Mammary epithelial cell (primary cell): ENCODE measurements at places on chromosomes 4 and X.

DNA sequence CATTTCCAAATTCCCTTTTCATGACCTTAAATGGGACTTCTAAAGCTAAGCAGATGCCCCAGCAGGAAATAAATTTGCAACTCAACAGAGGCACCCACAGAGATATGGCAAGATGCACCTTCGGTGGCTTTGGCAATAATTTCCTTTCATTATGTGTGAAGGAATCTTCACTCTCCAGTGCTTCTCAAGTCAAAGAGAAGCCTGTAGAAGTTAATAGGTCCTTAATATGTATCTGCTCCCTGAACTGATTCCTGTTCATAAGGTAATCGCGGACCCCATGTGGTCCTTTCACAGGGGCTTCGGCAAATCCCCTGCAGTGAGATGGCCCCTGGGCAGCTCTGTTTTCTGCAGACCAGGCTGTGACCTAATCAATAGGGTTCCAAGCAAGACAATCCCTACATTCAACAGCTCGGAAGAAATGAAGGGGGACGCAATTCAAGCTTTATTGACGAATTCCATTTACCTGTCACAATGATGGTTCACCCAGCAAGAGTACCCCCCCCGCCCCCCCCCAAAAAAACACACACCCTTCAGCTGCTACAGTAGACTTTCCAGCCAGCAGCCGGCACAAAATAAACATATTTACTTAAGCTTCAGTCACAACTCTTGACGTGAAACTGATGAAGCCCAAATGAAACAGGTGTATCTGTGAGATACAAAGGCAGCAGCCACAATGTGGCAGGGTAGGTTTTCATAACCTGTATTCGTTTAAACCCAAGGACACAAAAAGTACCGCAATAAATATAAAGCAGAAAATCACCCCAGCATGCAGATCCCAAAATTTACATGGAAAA is 35.3 kb downstream of the FAT1 start:
- DNase-seq, result no peak

GRCh38 chrX:104568304-104568915 is 2.4 kb downstream of the IL1RAPL2 start:
- no peak for DNase-seq

GRCh38 chr4:128660361-128661215 is 148.9 kb upstream of the JADE1 start:
- peak; percentile 21 for DNase-seq

DNA sequence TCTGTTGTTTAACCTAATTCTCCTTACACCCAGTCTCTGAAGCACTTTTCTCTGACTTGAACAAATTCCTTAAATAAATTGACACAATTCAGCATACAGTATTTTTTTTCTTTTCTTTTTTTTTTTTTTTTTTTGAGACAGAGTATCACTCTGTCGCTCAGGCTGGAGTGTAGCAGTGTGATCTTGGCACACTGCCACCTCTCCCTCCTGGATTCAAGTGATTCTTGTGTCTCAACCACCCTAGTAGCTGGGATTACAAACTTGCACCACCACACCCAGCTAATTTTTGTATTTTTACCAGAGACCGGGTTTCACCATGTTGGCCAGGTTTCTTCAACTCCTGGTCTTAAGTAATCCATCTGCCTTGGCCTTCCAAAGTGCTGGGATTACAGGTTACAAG is 1498.1 kb upstream of the PCDH10 start:
- DNase-seq, result no peak

GRCh38 chr4:151665022-151665784 is 95.6 kb downstream of the GATB start:
- DNase-seq, result no peak

DNA sequence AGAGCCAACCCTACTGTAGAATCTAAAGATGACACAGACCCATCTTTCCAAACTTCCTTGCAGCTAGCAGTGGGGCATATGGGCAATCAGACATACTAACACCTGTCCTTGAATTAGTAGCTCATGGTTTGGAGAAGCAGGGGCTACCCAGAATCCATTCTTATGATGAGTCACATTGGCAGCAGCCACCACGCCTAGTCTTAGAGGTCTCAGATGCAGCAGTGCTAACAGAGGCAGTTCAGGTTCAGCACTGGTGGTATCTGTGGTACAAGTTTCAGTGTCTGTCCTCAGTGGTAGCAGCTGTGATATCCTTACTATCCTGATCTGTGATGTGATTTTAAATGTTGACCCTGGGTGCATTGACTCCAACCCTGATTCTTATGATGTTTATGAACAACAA is 68.1 kb downstream of the FRMPD4 start:
- peak; percentile 15 for DNase-seq

DNA sequence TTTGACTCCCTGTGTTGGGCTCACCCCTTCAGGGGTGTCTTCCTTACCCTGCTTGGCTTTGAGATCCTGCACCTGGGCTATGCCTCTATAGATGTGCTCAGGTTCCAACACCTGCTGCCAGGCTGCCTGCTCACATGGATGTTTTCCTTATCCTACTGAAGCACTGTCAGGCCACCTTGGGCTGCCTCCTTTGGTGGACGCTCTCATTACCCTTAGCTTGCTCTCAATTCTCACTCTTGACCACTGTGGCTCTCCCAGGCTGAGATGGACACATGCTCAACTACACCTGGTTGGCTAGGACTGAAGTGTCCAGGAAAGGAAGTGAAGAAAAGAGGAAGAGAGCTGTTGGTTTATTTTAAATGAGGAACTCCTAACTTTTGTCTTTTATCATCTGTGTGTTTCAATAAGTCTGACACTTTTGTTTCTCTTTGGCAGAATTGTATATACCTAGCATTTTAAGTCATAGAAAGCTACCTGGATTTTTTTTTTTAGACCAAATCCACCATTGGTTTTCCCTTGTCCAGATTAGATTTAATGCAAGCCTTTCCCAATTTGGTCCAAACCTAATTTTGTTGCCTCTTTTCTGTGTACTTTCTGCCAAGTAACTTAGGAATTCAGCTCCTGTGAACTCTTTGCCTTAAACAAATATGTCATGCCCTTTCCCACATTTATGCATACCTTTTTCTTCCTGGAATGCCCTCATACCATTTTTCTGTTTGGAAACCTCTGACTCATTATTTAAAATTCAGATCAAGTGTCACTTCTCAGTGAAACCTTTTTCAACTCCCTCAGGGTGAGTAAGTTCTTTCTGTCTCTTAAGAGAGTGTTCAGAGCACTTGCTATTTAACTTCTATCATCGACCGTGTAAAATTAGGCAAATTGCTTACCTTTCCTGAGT is 175.8 kb downstream of the GC start:
- DNase-seq, result peak; percentile 11

GRCh38 chr4:93879919-93880318 is 51.4 kb downstream of the ATOH1 start:
- DNase-seq, result no peak

DNA sequence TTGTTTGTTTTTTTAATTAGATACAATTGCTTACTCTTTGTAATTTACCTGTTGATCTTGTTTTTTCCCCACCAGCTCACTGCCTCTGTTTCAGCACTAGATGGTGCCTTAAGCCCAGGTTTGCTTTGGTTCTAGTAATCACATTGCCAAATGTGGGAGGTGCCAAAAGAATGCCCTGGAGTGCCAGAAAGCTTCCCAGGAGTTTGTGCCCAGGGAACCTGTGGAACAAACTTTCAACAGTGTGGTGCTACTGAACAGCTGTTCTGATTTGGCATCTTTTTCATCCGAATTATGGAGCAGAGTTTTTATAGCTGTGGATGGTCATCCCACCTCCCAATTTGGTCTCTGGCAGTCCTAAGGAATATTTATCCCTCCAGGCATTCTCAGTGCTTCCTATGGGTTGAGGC is 1000.7 kb downstream of the STIM2 start:
- DNase-seq, result peak; percentile 63

GRCh38 chr4:123661080-123661737 is 264.6 kb downstream of the SPRY1 start:
- DNase-seq, result no peak

DNA sequence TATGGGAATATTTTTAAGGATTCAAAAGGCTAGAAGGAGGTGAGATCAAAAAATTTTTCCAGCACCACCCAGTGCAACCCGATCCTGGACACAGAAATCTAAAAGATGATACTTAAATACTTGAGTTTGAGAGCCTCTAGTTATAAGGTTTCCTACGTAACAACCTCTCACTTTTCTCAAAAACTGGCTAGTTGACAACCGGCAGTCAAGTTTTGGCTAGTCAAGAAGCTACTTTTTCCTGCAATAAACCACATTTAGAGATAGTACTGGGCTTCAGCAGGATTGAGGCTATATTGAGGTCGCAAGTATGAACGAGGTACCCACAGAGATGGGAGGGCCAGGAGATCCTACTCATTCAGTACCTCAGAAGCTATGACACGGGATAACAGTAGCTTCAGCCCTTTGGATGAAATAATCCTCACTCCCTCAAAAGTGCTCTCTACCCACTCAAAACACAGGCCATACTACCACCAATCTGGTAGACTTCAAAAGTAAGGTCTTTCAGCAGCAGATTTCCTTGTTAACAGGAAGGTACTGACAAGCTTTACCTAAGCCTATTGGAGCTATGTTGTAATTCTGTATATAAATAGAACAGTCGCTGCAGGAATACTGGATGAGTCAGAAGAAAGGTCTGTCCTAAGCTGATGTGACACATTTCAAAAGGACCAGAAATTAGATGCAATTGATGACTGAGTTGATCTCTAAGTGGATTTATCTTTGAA is 1.5 kb upstream of the TSPAN5 start:
- DNase-seq, result peak; percentile 48

DNA sequence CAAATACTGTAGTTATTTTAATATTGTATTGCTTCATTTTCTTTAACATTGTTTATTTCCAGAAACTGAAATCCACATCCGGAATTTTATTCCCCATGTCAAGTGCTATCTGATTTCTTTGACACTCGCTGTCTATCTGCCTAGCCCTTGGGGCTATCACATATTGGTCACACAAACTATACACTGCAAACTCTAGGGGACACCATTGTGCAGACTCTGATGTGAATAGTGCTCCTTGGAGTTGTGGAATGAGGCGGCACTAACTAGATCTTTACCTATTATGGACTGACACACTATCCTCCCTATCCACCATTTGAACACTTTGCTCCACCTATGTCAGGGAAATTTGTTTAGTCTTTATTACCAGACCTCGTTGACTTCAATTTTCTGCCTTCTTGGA is 534.5 kb downstream of the GLUD2 start:
- DNase-seq, result peak; percentile 4

GRCh38 chrX:19912-20571 is 261.1 kb upstream of the PLCXD1 start:
- no peak for DNase-seq

- no peak for DNase-seq
These were observed 32.3 kb downstream of the C4orf54 start for GRCh38 chr4:99625369-99625768.

DNA sequence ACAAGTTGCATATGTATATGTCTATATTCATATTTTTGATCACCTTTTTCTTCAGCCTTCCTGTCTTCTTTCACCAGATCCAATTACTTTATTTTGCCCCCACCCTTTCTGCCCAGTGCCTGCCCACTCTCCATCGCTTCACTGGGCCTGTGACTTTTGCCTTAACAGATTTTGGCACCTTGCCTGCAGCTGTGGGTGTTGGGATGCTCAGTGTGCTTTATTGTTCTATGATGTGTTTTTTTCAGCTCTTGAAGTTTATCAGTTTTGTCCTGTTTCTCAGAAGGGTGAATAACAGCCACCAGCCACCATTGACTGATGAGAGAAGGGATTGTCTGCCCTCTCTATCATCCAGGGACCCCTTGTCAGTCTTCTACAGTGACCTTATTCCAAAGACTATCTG is 77.2 kb upstream of the GALNT7 start:
- no peak for DNase-seq

DNA sequence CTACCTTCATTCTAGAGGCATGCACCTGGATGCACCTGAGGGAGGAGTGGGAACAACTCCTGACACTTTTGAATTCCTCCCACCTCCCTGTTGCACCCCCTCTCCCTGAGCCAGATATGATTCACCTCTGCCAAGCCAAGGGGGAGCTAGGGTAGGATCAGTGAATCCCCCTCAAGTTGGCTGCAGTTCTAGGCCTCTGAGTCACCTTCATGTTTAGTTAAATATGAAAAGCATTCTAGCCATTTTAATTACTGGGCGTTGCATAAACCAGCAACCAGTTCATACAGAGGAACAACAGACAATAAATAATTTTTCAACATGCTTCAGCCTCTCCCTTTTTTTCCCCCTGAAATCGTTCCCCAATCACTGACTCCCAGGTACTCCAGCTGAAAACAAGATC is 1440.2 kb downstream of the ADGRL3 start:
- DNase-seq, result no peak

- DNase-seq, result peak; percentile 17
These were observed 391 bp downstream of the UBL4A start for GRCh38 chrX:154486052-154486395.

DNA sequence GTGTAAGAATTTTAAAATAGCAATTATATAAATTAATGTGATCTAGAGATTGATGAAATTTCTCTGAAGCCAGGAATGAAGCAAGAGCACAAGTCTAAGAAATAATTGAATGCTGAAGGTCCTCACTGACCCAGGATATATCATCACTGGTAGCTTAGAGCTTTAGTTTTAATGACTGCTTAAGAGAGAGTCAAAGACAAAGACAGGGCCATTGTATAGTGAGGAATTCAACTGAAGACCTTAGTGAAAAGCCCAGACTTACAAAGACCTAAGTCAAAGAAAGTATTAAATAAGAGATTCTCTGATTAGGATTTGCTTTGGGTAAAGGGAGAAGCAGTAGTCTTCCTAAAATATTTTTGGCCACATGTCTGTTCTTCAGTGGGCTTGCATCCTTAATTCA is 26.0 kb upstream of the IL15 start:
- no peak for DNase-seq

GRCh38 chrX:149853925-149854324 is 27.1 kb upstream of the MAGEA8 start:
- no peak for DNase-seq

DNA sequence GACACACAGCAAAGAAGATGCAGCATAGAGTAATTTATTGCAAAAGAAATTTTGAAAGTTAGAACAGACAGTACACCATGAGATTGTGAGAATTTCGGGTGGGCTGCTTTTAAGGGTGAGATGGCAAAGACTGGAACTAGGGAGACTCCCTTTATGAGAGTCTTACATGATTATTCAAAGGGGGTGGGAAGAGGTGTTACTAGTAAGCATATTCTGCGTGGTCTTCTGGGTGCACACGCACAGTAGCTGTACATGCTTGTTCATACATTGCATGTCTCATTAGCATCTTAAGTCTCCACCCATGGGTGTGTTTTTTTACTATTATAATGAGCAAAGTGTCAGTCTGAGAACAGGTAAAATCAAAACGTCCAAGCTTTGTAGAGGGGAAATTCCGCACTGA is 49.4 kb upstream of the USP38 start:
- no peak for DNase-seq

- DNase-seq, result no peak
These were observed 135.9 kb downstream of the SLC4A4 start for GRCh38 chr4:71474731-71475130.

GRCh38 chrX:102154900-102155805 is 624 bp downstream of the BEX5 start:
- DNase-seq, result no peak
